LHCN-M2 (cell line): ENCODE measurements at places on chromosomes 6 and 20. TPM values are rescaled to one million over a fixed set of nuclear protein-coding genes. Genes with fewer than 3 reads are reported as not detected.

- DNase-seq = no peak
Observed at GRCh38 chr6:33610779-33611732, 10.1 kb upstream of the ITPR3 start.

DNA sequence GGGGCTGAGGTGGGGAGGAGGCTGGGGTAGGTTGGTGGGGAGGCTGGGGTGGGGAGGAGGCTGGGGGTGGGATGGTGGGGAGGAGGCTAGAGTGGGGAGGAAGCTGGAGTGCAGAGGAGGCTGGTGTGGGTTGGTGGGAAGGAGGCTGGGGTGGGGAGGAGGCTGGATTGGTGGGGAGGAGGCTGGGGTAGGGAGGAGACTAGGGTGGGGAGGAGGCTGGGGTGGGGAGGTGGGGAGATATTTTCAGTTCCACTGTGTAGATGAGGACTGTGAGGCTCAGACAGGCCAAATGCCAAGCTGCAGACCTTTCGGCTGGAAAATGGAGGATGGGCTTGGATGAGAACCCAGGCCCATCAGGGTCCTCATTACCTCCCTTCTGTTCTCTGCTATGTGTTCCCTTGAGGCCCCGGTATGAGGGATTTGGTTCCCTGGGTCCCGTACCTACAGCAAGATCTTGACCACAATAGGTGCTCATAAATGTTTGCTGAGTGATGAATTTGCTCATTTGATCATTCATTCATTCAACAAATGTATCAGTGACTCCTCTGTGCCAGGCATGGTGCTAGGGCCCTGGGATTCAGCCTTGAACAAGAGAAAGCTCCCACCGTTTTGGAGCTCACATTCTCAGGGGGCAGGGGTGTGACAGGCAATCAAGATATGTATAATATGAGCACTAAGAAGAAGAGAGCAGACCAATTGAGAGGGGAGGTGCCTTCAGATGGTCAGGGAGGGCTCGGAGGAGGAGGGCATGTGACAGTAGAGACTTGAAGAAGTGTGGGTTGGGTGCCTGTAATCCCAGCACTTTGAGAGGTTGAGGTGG lies 36.1 kb upstream of the NOL4L start:
- no peak for DNase-seq

DNA sequence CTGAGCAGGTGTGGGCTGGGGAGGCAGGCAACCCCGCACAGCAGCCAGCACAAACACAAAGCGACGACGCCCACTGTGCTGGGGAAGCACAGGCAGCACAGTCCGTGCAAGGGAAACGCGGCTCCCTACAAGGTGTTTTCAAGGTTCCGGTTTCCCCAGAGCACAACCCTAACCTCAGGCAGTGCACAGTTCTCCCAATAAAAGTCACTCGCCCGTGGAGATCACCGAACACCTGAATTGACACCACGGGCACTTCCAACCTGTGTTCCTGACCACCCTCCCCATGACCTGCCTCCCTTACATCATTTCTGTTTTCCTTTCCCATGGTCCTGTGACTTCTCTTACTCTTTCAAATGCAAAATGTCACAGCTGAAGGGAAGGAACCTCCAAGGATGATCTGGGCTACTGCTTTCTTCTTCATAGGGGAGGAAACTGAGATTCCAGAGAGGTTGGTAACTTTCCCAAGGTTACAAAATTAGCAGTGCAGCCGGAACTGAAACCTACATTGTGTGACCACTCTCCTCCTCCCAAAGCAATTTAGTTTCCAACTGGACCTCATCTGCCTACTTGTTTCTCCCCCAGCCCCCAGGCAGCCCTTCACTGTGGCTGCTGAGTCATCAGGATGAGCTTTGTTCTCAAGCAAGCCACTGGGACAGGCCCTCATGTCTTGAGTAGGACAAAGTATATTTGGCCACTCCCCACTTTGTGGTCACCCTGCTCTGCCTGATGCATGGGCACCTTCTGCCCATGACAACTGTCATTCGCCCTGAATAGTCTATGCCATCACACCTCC lies 125.3 kb downstream of the ATXN1 start:
- peak; percentile 89 for DNase-seq

DNA sequence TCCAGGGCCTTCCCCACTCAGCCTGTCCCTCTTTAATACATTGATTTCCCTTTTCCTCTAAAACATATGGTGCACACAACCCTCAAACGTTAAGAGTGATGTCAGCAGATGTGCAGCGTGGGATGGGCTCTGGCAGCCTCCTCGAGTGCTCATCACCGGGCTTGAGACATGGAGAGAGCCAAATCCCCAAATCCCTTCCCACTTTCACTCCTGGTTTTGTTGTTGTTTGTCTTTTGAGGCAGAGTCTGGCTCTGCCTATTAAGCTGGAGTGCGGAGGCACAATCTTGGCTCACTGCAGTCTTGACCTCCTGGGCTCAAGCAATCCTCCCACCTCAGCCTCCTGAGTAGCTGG lies 5.8 kb upstream of the PLTP start:
- DNase-seq = peak; percentile 75

GRCh38 chr20:24899153-24899552 lies 49.9 kb upstream of the CST7 start:
- DNase-seq = no peak

GRCh38 chr20:56826306-56826704 lies 197.2 kb downstream of the TFAP2C start:
- no peak for DNase-seq

SLC22A7 gene
- total RNA-seq = not detected in 2 replicates

BTN1A1 gene
- total RNA-seq = not detected in 2 replicates

GPLD1 gene
- not detected in 2 replicates for total RNA-seq

SPATS1 gene
- total RNA-seq = not detected in 2 replicates
